Fibroblast of skin of back (primary cell): ENCODE measurements at places on chromosomes 6 and 20.

DNA sequence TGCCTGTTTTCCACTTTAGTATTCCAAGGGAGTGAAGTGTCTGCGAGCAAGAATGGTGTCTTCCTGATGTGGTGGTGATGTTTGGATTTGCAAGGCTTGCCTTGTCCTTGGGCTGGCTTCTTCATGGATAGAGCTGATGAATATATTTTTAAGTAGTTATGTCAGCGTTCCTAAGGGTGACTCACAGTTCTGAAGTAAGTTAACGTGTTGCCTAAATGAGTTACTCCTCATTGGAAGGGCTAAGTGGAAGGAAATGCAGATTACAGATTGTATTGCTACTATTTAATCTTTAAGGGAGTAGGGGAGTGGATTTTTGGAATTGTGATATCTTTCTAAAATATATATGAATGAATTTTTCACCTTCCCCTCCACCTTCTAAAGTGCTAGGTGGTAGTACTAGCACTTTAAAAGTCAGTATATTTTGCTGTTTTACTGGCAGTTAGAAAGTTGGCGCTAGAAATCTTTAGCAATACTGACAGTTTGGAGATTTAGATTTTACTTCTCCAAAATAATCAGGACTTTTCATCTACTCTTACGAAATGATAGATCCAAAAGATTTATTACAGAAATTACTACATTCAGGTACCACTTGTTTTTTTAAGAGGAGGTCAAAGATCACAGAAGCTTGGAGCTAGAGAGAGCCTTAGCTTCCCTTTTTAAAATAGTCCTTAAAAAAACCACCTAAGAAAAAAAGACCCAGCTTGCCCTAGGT lies 197.4 kb downstream of the JARID2 start:
- DNase-seq, result peak; percentile 89

DNA sequence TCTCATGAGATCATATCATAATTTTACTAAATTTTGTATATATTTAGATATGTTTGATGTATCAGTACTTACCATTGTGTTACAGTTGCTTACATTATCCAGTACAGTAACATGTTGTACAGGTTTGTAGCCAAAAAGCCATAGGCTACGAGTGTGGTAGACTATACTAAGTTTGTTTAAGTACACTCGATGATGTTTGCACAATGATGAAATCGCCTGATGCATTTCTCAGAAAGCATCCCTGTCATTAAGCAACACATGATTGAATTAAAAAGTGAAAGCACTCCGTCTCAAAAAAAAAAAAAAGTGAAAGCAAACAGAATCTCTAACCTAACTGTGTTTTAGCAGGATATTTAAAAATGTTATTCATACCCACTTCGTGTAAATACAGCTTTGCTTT lies 104.9 kb upstream of the TFAP2D start:
- no peak for DNase-seq

- no peak for DNase-seq
Measured at GRCh38 chr6:44571510-44571909, 184.0 kb downstream of the CDC5L start.

GRCh38 chr6:71045296-71045695 lies 88.4 kb upstream of the B3GAT2 start:
- no peak for DNase-seq

DNA sequence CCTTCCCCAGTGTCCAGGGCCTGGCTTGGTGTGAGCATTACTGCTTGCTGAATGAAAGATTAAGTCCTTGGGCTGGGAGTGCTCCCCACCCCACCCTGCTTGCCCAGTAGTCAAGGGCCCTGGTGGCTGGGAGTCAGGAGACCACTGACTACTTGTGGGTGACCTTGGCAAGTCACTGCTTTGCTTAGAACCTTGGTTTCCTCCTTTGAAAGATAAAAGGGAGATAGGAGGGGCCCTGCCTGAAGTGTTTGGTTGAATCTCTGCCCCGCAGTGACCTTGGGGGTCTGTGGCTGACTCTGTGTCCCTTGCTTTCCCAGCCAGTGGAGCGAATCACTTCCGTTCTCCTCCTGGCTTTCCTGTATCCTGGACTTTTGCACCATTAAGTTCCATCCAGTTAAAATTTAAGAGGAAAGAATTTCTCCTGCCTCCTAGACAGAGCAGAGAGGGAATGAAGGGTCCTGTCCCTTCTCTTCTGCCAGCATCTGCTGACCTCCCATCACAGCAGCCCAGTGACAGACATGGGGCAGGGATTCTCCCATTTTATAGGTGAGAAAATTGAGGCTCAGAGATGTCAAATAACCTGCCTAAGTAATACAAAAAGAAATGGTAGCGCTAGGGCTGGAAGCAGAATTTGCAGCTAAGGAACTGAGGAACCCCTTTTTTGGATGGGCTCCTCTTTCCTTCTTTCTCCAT lies 3.5 kb upstream of the EPB41L1 start:
- DNase-seq, result no peak

DNA sequence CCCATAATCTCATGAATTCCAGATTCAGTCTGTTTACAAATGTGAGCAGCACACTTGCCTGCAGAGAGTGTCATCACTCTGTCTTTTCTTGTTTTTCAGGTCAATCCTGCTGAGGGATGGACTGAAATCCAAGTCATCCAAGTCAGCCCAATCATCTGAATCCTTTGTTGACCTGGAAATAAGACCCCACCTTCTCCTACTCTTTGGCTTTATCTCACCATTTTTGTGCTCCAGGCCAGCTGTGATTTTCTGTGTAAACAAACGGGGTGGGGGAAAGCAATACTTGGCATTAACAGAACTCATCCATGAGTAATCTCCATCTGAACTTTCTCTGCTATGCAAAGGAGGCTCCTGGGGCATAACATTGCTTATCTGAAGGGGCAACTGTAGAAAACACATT lies 16.9 kb upstream of the GSTA4 start:
- no peak for DNase-seq

DNA sequence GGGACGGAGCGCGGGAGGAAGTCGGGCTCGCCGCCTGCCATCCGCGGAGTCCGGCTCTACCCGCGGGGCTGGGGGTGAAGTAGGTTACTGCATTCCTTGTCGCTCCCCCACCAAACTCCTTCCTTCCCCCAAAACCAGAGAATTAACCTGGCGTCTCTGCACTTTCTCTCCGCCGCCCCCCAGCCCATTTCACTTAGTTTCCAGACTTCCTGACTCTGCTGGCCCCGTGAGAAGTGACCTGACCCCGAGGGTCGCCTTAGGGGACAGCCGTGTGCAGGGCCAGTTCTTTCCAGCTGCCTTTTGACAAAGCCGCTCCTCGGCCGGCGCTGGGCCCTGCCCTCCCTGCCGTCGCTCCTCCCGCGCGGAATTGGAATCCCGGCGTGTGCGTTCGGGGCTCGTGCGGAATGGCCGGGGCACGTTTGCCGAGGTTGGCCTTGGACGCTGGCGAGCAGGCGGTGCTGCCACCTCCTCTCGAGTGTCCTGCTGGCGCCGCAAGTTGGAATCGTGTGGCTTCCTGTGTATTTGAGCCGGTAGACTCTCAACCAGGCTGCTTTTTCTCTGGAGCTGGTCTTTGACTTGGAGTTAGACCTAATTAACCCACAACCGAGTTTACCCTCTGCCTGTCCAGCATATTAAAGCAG lies 650 bp downstream of the DCBLD1 start:
- DNase-seq, result peak; percentile 71

DNA sequence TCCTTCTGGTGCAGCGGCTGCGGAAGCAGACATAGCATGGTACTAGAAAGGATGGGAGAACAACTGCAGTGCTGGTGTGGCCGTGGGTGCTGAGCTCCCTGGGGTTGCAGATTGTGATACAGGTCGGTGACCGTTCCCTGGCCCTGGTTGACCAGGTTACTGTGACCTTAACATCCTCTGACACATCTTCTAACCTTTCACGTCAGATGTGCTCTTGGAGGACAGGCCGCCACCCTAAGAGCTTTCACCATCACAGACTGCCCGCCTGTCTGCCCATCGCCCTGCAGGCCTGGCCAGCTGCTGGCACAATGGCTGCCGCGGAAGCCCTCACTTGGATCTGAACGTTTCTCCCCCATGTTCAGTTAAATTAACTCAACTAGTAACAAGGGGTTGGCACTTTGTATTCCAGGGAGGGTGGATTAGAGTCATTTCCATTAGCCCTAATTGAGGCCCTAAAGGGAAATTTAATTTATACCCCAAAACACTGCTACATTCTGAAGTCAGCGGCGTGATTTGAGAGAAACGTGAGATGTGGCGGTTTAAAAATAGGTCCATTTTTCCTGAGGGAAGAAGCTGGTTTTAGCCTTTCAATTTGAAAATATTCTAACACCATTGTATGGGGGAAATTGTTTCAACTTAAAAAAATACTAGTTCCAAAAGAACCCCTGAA lies 443.9 kb upstream of the CDH4 start:
- no peak for DNase-seq

- DNase-seq, result no peak
Measured at GRCh38 chr6:150448221-150448620, 79.4 kb downstream of the IYD start.
